Mesenteric fat pad (tissue), 1 donor: ENCODE measurements at places on chromosomes 16 and 17. TPM values are rescaled to one million over a fixed set of nuclear protein-coding genes. Genes with fewer than 3 reads are reported as not detected.

Gene ASPA
- total RNA-seq = 10.1 TPM

DNA sequence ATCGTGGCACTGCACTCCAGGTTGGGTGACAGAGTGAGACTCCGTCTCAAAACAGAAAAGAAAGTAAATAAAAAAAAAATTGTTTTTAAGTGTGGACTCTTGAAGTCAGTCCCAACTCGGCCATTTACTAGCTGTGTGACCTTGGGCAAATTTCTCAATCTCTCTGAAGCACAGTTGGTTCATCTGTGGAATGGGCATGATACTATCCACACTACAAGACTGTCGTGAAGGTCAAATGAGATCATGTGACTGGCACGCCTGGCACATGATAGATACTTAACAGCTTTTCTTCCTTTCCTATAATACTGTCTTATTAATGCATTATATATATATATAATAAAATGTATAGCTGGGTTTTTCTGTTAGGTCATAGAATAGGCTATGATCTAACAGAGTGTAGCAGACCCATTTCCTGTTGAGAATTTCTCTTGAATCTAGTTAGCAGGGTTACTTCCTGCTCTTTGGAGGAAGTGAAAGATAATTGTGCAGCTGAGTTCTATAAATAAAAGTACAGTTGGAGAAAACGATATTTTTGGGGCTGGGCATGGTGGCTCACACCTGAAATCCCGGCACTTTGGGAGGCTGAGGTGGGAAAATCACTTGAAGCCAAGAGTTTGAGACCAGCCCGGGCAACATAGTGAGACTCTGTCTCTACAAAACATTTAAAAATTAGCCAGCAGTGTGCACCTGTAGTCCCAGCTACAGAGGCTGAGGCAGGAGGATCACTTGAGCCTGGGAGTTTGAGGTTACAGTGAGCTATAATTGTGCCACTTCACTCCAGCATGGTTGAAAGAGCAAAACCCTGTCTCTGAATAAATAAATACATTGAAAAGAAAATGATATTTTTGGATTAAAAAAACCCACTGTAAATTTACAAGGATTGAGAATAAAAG, 7.3 kb downstream of the MILR1 start:
- peak; percentile 1 for DNase-seq

DNA sequence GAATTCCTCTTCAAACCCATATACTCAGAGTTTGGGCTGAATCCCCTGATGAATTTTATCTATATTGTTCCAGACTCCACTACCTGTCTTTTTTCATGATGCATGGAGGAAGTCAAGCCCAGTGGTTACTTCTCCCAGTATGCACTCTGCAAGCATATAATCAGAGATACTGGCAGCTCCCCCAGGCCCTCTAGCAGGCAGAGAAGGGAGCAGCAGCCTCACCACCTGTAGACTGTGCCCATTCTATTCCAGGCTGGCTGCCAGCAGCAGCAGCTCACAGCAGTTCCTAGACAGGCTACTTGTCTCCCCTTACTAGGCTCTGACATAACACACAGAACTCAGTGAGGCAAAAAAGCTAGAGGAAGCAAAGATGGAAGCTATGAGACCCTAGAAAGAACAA, 3.4 kb downstream of the MKS1 start:
- DNase-seq = no peak

- no peak for DNase-seq
Observed at GRCh38 chr16:85515319-85515745, 97.8 kb upstream of the GSE1 start.

Gene HEXIM2
- total RNA-seq = 5.1 TPM

Gene SLC2A4
- 8.1 TPM for total RNA-seq

DNA sequence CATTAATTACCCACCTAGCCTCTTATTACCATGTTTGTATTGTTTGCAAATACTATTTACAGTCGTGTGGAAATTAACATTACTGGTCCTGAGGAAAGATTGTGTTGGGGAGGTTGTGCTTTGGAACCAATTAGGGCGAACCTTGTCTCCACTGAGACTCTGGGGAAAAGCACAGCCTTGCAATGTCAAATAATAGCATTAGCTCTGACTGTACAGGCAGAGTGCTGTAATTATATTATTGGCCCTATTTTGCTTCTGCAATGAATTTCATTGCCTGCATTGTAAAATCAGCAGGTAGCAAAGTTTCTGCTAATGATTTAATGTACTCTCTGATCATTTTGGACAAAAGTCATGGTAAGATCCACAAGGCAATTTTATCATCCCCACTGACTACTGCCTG, 97.0 kb downstream of the WWOX start:
- DNase-seq = no peak

- no peak for DNase-seq
Observed at GRCh38 chr16:26273607-26274006, 581.8 kb downstream of the HS3ST4 start.

DNA sequence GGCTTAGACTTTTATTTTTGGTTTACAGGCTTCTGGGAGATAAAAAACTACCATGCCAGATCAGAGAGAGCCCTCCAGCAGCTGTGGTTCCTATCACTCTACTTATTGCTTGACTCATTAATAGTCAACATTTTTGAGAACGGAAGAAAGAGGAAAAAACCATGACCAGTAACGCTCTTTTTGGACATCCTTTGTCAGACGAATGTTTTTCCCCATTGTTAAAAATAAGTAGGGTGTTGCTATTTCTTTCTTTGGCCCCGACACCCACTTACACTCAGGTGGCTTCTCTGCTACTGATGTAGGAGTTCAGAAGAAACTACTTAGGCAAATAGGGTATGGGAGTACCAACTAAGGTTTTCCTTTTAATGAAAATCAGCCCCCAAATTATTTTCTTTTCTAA, 27.5 kb downstream of the TVP23A start:
- no peak for DNase-seq

DNA sequence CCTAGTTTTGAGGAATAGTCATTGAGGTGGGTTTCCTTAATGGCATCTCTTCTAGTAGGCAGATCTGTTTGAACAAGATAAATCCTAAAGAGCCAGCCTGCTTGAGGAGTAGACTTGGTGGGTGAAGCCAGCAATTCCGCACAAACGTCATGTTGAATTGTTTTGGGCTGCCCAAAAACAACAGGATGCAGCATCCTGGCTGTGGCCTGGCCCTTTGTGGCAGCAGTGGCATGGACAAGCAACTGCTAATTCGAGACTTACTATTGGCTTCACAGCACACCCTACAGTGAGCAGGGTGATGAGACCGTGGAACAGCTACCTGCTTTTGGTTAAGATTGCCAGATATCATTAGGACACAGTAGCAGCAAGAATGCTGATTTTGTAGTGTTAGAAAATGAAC, 9.3 kb upstream of the VPS4A start:
- no peak for DNase-seq

- no peak for DNase-seq
Observed at GRCh38 chr17:49494399-49494985, 601 bp upstream of the NGFR start.

Gene SP6
- 1.9 TPM for total RNA-seq

DNA sequence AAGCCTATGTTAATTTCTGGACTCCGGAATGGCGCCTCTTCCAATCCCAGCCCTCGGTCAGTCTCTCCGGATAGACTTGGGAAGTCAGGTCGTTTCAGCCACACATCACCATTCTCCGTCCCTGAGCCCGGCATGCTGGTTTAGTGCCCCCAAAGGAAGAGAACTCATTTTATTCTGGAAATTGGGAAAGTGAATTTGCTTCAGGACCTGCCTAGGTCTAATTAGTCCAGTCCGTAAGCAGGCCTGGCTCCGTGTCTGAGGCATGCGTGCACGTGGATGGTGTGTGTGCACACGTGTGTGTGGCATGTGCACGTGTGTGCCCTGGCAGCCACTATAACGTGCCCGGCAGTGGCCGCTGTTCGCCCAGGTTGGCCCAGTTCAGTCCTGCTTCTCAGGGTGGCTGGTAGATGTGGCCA, 77.4 kb downstream of the RPA1 start:
- DNase-seq = no peak

DNA sequence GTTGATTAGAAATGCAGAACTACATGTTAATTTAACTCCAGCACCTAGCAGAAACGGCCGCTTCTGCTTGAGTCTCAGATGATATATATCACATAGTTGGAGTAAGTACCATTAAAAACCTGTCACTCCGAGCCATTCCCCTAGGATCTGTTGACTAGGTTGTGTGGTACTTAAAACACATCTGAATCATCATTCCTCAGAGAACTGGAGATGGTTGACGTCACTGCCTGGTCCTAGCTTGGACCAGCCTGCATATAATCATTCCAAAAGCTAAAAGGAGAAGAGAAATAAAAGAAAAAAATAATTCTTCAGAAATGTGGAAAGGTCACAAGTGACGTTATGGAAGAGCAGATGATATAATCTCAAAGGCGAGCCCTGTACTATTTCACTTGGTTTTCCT, 31.3 kb upstream of the RASL10B start:
- no peak for DNase-seq

DNA sequence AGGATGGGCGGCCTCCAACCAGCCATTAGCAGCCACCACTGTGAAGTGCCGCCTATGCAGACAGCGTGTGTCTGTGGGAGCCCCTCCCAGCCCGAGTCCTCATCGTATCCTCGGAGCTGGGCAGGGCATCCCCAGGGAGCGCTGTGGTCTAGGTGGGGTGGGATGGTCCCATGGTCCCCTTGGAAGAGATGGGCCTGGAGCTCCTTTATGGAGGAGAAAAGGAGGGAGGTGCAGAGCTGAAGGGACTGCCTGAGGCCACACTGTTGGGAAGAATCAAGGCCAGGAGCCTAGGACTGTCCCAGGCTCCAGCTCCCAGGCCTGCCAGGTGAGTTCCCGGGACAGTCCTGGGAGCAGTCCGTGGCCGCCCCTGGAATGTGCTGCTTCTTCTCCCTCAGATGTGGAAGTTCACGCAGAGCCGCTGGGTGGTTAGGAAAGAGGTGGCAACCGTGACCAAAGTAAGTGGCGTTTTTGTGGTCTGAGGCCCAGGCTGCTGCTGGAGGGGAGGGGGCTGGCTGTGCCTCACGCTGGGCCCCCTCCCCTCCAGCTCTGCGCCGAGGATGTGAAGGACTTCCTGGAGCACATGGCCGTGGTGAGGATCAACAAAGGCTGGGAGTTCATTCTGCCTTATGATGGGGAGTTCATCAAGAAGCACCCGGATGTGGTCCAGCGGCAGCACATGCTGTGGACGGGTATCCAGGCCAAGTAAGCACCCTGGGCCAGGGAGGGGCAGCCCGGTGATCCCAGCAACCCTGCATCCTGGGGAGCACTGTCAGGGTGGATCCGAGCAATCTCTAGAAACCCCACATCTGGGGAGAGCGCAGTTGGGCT, 27.0 kb downstream of the POLR3E start:
- peak; percentile 68 for DNase-seq

GRCh38 chr17:63402431-63403212, 43.5 kb downstream of the CYB561 start:
- DNase-seq = no peak

GRCh38 chr16:29983420-29984136, 9.9 kb downstream of the TAOK2 start:
- DNase-seq = no peak

DNA sequence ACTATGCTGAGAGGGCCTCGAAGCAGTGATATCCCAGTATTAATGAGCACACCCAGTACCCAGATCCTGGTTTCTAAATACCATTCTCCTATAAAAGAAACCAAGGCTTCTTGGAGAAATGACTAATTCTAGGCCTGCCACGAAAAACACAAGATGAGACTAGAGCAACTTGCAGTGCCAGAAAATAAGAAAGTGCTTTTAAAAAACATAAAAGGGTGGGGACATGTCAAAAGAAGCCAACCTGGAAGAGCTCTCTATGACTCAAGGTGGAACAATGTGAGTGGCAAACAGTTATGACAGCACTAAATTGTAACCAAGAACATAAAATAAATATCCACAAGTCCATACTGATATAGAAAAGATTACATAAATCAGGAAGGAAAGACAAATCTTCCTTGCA, 153.2 kb upstream of the KCNJ18 start:
- no peak for DNase-seq

DNA sequence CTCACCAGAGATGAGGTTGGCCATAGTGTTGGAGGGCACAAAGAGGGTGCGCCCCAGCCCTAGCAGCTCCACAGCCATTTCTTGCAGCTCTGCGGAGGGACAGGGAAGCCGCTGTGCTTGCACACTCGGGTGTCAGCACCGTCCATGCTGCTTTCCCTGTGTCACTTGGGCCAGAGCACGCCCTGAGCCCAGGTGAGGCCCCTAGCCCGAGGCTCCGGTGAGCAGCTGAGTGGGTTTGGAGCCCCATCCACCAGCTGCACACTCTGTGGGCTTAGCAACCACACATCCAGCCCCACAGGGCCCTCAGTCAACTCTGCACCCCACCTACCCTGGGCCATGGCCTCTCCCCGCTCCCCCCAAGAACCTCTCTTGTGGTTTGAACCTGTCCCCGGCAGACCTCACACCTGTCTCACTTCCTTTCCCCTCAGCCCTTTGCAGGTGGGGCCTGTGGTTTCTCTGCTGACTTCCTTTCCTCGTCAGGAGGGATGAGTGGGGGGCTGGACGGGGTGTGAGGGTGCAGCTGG, 20.7 kb downstream of the TMEM235 start:
- no peak for DNase-seq

Gene NKD1
- 2.4 TPM for total RNA-seq

- no peak for DNase-seq
Observed at GRCh38 chr17:37640015-37640414, 3.2 kb downstream of the DDX52 start.

GRCh38 chr17:73104450-73104849, 12.0 kb upstream of the SLC39A11 start:
- no peak for DNase-seq

Gene TRIM72
- 0.03 TPM for total RNA-seq

GRCh38 chr16:52707676-52708337, 160.9 kb upstream of the TOX3 start:
- no peak for DNase-seq

GRCh38 chr16:8673611-8674412, 605 bp upstream of the ABAT start:
- no peak for DNase-seq

- no peak for DNase-seq
Observed at GRCh38 chr17:65794572-65794971, 233.1 kb upstream of the AXIN2 start.

DNA sequence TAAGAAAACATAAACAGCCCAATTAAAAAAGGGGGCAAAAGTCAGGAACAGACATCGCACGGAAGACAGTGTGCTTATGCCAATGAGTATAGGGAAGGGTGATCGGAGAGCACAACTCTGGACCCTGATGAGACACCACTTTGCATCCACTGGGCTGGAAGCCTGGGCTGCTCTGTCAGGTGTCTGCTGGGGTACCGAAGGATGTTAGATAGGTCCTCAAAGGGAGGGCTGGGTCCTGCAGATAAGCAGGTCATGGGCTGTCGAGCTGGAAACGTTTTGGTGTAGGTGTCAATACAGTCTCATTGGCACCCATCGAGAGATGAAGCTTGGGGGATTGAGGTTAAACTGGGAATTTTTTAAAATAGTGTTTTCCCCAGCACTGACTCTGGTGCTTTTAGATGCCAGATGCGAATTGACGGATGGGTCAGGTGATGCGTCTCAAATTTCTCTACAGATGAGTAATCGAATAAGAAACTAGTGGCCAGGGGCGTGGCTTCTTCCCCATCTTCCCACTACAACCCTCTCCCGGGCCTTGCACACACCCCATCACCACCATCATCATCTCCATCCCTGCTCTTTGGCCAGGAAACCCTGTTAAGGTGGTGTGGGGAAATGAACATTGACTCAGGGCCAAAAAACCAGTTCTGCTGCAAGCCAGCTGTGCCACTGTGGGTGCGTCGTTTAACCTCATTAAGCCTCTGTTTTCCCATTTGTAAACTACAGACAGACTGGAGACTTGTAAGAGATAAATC, 47.8 kb upstream of the IRF8 start:
- peak; percentile 55 for DNase-seq
